ENCODE measurements at places on chromosomes 1 and 21. TPM values are rescaled to one million over a fixed set of nuclear protein-coding genes. Genes with fewer than 3 reads are reported as not detected.

The SERPINC1 gene
- 0.16 TPM for total RNA-seq

The CD5L gene
- not detected for total RNA-seq

The KCNT2 gene
- total RNA-seq: 0.07 TPM

The HPDL gene
- 2.7 TPM for total RNA-seq

The LCE1D gene
- total RNA-seq: not detected
